Hematopoietic multipotent progenitor cell treated with erythropoietin and hydrocortisone succinate and interleukin-3 and kit ligand, for 6 days (in vitro differentiated cells): ENCODE measurements at places on chromosomes 5 and 9.
A peak's percentile ranks its signal among the peaks of the same experiment; 100 is the strongest.

DNA sequence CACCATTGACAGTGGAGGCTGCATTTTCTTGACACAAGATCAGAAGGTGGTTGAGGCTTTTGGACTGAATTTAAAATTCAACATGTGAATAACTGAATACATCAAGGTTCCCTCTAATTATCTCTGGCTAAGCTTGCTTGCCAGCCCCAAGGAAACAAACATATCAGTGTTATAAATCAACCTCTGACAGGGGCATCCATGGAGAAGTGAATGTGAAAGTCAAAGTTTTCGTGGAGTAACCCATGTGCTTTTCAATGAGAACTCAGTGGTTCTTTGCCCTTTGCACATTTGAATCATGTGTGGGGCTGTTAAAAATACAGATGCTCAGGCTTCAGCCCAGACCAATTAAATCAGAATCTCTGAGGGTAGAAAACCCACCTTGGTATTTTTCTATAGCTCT, 128.9 kb downstream of the LRRC70 start:
- no peak for DNase-seq

DNA sequence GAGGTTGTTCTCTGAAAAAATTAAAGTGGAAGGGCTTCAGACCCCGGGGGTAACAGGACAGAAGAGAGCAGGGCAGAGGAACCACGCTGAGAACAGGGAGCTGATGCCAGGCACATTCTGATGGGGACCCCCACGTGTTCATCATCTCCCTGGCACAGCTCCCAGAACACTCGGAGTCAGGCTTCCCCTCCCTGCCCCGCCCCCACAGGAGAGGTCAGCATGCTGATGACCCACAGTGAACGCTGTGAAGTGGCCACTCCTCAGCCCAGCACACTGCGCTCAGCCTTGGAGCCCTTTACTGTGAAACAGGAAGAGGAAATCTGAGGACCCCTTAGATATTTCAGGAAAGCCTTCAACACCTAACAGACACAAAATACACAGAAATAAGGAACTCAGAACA, 16.4 kb downstream of the RETREG1 start:
- DNase-seq = no peak

DNA sequence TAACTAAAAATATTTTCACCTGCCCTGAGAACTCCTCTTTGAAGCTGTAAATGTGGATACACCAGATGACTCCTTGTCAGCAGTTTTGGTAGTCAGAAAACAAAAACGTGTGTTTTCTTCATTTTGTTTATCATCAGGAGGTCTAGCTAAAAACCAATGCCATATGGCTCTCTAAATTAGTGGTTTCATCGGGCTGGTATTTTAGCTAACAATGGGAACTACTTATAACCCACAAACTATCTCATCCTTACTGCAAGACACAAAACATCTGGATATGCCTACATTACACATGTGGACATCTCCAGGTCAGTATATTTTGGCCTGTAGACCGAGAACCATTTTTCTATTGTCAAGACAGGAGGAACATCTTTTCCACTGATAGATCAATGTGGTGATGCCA, 56.2 kb downstream of the GAS1 start:
- no peak for DNase-seq

GRCh38 chr5:90472783-90473395, 1.7 kb downstream of the MBLAC2 start:
- no peak for DNase-seq

DNA sequence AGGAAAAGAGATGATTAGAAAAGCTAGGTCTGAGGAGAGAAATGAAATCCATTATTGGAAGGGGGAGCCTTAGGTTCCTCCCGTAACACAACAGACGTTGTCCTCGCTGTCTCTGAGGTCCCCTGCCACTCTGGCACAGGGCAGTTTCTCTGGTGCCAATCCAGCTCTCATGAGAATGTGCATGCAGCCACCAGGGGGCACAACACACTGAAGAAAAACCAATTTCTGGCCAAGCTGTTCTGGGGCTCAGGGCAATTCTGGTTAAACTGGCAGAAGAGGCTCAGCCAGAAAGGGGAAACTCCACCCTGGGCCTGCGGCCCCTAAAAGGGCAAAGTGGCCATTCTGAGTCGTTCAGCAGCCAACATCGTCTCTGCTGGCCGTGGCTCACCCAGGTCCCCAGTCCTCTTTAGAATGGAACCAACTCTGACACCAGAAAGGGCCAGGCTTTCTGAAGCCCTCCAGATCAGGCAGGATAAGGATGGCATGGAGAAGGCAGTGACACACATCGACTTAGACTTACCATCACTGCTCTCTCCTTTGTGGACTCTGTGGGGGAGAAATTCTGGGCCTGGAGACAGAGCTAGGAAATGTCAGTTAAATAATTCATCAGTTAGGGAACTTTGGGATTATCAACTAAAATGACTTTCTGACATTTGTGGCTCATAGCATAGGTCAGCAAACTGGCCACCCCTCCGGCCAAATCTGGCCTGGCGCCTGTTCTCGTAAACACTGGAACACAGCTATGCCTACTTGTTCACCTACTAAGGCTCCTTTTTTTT, 58.5 kb upstream of the GOLPH3 start:
- DNase-seq = peak; percentile 93

DNA sequence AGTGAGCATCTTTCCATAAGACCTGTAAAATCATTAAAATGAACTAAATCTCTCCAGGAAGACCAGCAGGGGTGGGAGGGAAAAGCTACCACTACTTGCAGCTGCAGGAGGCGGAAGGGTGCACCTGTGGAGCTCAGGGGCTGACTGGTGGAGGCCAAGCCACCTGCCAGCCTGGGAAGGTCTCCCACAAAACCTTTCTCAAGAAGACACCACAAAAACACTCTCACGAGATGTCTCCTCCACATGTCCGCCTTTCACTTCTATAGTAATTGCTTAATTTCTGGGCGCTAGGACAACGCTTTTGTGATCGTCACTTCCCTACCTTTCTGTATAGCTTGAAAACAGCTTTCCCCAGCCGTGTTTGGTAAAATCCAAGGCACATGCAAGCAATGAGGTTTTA, 114.4 kb downstream of the ROR2 start:
- DNase-seq = no peak

GRCh38 chr5:135821061-135821801, 13.2 kb upstream of the SLC25A48 start:
- DNase-seq = no peak

GRCh38 chr5:31421806-31422586, 109.9 kb downstream of the DROSHA start:
- DNase-seq = no peak
